ENCODE measurements at places on chromosomes 7 and 10. TPM values are rescaled to one million over a fixed set of nuclear protein-coding genes. Genes with fewer than 3 reads are reported as not detected.

The MBL2 gene
- not detected for total RNA-seq

The HEPACAM2 gene
- not detected for total RNA-seq

GRCh38 chr10:77800738-77801266 is 125.8 kb downstream of the DLG5 start:
- peak; percentile 32 for DNase-seq

The CADPS2 gene
- 23.8 TPM for total RNA-seq

- DNase-seq = no peak
These were observed 19.4 kb downstream of the GTF2IRD1 start for GRCh38 chr7:74473116-74473515.

GRCh38 chr7:92634924-92635519 is 44.8 kb upstream of the FAM133B start:
- DNase-seq = no peak

DNA sequence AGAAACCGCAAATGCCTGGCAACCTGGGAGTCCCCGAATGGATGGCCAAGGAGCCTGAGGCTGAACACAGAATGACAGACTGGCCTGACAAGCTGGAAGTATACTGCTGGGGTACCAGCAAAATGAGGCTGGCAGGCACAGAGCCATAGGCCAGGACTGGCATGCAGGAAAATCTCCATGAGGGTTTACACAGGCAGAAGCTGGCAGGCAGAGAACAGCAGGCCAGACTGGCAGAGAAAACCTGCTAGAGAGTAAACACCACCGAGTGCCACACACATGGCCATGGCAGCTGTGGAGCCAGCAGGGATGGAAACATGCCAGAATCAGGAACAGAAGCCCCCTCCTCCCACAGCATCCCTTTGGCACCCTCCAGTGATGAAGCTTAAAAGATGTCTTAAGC is 63.4 kb downstream of the CRPPA start:
- DNase-seq = peak; percentile 43

DNA sequence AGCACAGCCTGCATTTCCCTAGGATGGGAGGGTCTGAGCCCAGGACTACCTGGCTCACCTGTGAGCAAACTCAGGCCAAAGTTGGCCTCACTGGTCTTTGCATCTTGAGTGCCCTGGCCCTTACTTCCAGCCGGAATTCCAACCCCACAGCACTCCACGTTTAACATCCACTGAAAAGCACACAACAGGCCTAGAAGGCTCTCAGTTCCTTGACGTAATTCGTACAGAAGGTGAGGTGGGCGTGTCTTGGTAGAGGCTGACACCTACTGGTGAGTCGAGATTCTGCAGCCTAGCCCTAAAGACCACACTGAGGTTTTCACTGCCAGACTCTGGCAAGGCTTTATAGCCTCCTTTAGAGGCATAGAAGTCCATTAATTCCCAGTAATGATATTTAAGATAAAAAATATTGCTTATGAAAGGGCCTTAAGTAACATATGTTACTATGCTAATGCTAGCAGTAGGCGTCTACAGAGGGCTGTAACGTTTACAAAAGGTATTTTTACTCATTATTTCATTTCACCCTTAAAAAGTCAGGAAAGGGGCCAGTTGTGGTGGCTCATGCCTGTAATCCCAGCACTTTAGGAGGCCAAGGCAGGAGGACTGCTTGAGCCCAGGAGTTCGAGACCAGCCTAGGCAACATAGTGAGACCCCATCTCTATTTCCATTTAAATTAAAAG is 95.8 kb downstream of the HIP1 start:
- no peak for DNase-seq

- DNase-seq = peak; percentile 60
These were observed 24.0 kb downstream of the CCSER2 start for GRCh38 chr10:84352251-84352842.

GRCh38 chr10:62046522-62047227 is 145.2 kb downstream of the ARID5B start:
- no peak for DNase-seq

DNA sequence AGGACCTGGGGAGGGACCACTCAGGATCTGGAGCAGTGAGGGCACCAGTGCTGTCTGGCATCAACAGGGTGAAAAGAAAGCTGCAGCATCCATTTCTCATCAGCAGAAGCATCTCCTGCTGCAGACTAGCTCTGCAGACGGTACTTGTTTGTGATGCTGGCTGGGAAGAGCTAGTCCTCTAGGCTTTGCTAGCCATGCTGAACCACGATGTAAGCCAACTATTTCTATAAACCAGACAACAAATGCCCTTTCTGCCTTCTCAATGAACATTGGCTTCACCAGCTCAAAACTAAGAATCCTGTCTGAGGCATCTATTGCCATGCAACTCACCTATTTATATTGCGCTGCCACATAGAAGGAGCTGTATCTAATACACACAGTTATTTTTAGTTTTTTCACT is 65.6 kb downstream of the CTTNBP2 start:
- DNase-seq = no peak

DNA sequence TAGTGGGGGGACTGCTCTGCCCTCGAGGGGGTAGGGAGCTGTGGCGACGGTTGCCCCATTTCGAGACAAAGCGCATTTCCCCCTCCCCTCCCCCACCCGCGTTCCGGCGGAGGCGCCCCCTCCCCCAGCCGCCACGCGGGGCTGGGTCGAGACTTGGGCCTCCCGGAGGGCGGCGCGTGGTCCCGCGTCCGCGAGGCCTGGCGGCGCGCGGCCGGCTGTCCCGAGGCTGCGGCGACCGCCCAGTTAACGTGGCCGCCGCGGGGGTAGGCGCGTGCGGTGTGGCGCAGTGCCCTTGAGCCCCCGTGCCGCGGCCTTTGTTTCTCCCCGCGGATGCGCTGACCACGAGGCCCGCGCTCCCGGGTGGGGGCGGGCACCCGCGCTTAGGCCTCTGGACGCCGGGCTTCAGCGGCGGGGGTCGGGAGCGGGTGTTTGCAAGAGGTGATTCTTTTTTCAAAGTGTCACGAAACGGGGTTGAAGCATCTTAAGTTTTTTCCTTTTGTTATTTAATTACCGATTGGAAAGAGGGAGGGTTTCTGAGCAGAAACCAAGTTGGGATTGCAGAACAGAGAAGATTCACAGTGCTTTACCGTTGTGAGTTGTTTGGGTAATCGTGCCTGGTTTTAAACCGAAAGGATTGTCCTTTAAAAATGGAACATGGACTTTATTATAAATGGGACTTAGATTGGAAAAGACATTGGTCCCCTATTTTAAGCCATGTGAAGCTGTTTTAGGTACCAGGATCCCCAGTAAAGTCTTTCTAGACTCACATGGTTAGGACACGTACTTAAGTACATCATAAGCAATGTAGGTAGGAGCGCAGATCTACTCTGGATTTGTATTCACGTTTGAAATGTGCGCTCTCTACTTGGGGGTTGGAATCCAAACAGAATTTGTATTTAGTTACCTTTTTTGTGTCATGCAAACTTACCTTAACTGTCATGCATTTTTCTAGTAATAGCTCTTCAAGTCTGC is 760 bp downstream of the CBX3 start:
- DNase-seq = peak; percentile 88

GRCh38 chr7:66597461-66597860 is 31.2 kb upstream of the KCTD7 start:
- no peak for DNase-seq

DNA sequence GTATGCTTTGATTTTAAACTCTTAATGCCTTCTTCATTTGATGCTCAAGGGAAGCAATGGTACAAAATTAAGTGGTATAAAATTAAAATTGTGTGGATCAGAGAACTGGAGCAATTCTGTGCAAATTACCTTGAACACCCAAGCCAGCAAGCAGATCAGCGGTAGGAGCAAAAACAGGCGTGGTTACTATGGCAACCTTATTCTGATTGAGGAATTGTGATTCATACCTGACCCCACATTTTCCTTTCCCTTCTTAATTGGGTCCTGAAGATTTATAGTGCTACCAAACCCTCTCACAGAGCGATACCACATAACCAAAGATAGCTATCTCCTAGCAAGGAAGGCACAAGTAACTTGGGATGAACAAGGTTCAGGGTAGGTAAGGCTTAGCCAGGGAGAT is 72.5 kb upstream of the FZD1 start:
- no peak for DNase-seq

GRCh38 chr7:159109653-159110035 is 35.0 kb downstream of the VIPR2 start:
- peak; percentile 68 for DNase-seq

GRCh38 chr7:28114056-28114455 is 66.5 kb downstream of the JAZF1 start:
- DNase-seq = no peak

GRCh38 chr7:23618241-23618640 is 21.1 kb downstream of the CCDC126 start:
- DNase-seq = no peak

The TWIST1 gene
- total RNA-seq = 8.5 TPM

The MMD2 gene
- not detected for total RNA-seq

DNA sequence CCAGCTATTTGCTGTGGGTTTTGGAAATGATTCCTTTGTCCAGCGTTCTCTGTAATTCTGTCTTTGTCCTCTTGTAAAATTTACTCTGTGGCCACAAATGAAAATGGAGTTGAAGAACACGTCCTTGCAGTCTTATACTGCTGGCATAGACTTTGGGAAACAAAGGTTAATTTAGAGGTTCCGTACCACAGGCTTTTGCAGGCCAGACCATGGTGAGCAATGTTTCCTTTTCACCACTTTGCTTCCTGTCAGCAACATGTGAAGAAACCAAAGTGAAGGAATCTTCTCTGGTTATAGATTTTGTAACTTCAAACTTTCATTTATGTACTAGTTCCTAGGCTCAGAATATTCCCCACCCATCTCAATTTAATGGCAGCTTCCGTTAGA is 488.5 kb downstream of the MDFIC start:
- DNase-seq = no peak

DNA sequence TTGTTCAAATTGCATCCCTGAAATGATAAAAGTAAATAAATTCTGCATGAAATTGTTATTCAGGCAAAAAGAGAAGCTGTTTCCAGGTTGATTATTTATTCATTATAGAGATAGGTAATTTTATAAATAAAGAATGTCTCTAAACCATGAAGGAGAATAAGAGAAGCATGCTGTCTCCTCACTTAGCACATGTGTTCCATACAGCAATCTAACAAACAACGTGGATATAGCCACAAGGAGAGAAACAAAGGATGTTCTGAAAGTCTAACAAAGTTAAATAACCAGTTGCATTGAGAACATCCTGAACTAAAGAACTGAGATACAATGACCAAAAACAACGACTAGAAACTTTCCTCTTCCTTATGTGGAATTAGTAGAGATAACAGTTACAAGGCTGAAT is 50.8 kb downstream of the NEBL start:
- DNase-seq = no peak

GRCh38 chr7:16758036-16758435 is 4.5 kb downstream of the TSPAN13 start:
- DNase-seq = no peak

DNA sequence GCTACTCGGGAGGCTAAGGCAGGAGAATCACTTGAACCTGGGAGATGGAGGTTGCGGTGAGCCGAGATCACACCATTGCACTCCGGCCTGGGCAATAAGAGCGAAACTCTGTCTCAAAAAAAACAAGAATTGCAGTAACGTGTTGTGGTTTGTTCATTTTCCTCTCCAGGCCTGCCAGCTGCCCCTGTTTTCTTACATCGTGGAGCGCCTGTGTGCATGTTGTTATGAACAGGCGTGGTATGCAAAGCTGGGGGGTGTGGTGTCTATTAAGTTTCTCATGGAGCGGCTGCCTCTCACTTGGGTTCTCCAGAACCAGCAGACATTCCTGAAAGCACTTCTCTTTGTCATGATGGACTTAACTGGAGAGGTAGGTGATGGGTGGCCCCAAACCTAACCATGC is 52.1 kb downstream of the TRRAP start:
- DNase-seq = no peak

DNA sequence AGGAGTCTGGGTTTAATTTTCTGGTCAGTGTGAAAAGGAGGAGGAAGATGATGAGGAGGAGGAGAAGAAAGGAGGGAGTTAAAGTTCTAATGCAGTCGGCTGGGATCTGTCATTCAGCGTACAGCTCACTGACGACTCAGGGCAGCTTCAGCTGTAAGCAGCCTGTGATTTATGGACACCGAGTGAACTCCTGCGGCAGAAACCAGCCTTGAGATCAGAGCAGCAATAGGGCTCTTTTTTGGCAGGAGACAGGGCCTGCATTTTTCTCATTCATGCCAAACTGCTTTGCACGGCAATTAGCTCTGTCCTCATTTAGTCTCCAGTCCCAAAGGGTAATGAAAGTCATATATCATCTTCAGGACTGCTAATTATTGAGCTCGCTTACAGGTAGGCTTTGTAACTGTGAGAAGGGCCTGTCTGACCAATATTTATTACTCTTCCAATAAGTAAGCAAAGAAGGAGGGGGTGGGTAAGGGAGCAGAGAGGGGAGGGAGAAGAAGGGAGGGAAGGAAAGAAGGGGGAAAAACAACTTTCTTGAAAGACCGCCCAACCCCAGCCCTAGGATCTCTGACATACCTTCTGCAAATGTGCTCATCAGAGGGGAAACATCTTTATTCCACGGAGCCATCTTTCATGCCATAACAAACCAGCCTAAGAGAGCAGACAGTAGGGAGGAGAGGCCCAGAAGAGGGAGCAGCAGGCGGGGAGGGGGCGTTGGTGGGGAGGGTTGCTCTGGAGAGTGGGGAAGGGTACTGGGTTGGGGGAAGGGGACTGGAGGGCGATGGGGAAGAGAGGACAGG is 48.1 kb upstream of the COMTD1 start:
- no peak for DNase-seq

The ZNF485 gene
- total RNA-seq = 2.1 TPM

The CDC14C gene
- not detected for total RNA-seq

DNA sequence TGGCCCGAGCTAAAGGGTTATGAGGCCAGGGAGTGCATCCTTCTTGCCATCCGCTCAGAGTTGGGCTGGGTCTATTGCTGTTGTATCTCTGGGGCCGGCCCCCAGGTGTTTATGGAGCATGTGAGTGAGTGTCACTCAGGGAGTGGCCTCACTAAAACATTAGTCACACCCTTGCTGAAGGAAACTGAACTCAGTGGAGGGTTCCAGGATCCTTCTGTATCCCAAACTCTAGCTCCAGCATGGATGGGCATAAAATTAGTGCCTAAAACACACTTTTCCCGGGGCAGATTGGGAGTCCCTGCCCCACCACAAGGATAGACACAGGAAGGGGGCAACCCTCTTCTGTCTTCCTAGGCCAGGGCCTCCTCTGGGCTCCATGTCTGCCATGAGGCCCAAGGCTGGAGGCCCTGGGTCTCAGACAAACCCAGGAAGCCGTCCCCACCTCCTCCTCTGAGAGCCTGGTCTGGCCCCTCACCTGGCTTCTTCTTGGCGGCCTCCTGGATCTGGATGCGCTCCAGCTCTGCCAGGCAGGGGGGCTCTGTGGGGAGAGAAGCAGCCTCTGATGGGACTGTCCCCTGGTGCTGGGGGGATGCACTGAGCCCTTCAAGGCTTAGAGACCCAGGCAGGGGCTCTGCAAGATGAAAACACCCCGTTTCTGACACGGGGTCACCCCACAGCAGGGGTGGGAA is 24.5 kb downstream of the SPOCK2 start:
- DNase-seq = no peak

GRCh38 chr7:26087321-26088091 is 64.5 kb upstream of the NFE2L3 start:
- no peak for DNase-seq

- DNase-seq = no peak
These were observed 197.9 kb downstream of the HDAC9 start for GRCh38 chr7:18693406-18693805.

The HMX3 gene
- not detected for total RNA-seq

Data from aorta (tissue), 5 donors.